ENCODE measurements at places on chromosomes 16 and 17.

GRCh38 chr17:55219934-55220333, 44.8 kb upstream of the HLF start:
- DNase-seq = peak; percentile 49

DNA sequence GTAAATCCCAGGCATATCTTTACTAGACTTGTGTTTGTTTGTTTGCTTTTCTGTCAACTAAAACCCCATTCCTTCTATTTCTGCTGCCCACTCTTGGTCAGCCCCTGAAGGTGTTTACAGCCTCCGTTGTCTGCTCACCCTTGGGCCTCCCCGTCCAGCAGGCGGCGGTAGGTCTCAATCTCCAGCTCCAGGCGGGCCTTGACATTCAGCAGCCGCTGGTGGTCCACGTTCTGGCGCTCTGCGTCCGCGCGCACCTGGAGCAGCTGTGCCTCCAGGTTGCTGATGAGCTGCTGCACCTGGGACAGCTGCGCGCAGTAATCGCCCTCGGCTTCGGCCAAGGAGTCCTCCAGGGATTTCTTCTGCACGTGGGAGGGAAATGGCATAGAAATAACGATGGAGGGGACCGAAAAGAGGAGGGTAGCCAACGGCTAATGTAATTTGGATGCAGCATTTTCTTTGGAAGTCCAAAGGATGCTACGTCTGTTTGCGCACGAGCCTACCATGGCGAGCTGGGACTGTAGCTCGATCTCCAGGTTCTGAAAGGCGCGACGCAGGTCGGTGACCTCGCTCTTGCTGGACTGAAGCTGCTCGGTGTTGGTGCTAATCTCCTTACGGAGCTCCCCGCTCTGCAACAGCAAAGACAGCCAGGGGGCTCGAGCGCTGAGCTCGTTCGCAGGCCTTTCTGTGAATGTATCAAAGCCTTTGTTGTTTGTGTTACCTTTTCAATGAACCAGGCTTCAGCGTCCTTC, 3.9 kb downstream of the KRT12 start:
- no peak for DNase-seq

DNA sequence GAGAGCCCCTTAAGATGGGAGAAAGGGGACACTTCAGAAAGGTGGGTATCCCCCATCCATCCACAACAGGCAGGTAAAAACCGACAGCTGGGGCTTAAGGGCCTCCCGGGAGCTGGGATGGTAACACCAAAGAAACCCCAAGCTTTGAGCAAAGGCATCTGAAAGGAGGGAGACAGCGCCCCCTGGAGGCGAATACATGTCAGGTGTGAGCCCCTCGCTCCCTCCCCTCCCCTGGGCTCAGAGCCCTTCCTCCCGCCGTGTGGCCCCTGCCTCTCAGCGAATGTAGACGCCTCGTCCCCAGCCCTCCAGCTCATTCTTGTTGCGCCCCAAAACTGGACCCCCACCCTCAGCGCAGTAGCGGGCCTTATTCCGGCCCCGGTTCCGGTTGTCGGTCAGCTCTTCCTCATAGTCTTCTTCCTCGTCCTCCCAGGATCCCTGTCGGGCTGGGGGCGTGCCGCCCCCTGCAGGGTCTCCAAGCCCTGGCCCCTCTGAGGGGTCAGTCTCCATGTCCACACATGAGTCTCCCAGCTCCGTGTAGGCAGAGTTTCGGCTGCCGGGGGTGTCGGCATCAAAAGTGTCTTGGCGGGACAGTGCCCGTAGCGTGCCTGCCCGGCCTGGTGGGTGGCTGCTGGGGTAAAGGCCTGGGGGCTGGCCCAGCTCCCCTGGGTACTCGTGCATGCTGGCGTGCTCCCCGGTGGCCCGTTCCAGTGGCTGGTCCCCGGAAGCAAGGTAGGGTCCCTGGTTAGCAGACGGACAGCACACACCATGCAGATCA, 9.1 kb upstream of the ARL5C start:
- DNase-seq = peak; percentile 30

DNA sequence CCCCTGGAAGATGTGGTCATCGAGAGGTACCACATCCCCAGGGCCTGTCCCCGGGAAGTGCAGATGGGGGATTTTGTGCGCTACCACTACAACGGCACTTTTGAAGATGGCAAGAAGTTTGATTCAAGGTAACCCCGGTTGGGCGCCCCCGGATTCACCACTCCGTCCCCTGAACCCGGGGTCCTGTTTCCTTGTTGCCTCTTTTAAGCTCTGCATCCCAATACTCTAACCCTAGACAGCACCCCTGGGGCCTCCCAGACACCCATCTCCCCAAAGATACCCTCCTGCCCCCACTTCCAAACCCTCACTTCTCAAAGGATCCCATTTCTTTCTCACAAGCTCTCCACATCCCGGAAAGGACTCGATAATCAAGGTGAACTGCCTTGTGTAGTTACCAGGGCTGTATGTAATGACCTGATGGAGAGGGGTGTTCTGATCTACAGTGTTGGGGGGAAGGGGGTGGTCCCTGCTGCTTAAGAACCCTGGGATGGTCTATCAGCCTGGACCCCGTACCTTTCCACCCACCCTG, 412 bp downstream of the FKBP10 start:
- DNase-seq = no peak

GRCh38 chr16:71593048-71593999, 16.4 kb upstream of the TAT start:
- DNase-seq = no peak

DNA sequence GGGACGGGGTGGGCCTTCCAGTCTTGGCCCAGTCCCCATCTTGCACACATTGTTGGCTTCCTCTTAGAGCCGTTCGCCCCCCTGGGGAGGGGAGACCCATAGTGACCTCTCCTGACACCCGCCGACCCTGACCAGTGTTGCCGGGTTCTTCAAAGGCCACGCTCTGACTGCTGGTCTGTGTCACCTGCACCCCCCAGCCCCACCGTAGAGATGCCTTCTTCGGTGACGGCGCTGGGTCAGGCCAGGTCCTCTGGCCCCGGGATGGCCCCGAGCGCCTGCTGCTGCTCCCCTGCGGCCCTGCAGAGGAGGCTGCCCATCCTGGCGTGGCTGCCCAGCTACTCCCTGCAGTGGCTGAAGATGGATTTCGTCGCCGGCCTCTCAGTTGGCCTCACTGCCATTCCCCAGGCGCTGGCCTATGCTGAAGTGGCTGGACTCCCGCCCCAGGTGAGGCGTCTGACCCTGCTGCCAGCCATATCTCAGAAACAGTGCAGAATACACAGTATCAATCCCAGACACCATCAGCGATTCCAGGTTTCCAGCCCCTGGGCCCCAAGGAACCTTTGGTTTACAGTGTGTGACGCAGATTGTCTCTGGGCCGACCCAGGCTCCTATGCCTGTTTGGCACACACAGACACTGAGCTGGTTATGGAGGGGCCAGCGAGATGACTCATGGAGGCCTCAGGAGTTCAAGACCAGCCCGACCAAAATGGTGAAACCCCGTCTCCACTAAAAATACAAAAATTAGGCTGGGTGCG, 1.3 kb downstream of the SLC26A11 start:
- DNase-seq = no peak

DNA sequence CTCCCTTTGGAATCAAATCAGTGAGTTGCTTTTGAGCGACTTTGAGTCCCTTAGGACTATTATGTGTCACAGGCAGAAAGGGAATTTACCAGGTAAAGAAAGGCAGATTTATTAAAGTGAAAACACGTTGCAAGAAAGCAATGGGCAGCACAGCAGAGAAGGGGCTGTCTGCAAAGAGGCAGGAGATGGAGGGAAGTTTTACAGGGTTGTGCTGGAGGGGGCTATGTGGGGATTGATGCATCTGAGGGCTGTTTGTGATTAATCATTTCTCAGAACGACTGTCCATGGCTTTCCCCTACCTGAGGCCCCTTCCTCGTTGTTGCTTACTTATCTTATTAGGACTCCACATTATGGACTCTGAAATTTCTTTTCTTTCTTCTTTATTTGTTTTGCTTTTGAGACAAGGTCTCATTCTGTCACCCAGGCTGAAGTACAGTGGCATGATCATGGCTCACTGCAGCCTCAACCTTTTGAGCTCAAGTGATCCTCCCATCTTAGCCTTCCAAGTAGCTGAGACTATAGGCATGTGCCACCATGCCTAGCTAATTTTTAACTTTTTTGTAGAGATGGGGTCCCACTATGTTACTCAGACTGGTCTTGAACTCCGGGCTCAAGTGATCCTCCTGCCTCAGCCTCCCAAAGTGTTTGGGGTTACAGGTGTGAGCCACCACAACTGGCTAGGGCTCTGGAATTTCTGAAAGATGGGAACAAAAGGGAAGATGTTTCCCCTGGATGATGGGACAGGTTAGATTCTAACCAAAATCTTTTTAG, 5.5 kb downstream of the WWP2 start:
- DNase-seq = no peak

Measured in NCI-H1092 (cell line).